Glomerular endothelial cell (primary cell): ENCODE measurements at places on chromosomes 13 and 19. TPM values are rescaled to one million over a fixed set of nuclear protein-coding genes. Genes with fewer than 3 reads are reported as not detected.

Gene C19orf73
- 1.9 and 3.3 TPM in 2 replicates for total RNA-seq

Gene SLC10A2
- not detected in 2 replicates for total RNA-seq

Gene NKPD1
- total RNA-seq = 0.29 TPM in 2 replicates

Gene SHISA2
- total RNA-seq = 15.5 and 48.6 TPM in 2 replicates

Gene GMIP
- 13.6 and 22.5 TPM in 2 replicates for total RNA-seq

Gene SIGLECL1
- total RNA-seq = not detected in 2 replicates

Gene PEAK3
- total RNA-seq = 0.05 TPM in 1 of 2 replicates, not detected in the other

Gene LGALS14
- total RNA-seq = not detected in 2 replicates

Gene DCT
- not detected in 2 replicates for total RNA-seq

Gene COMP
- not detected in 2 replicates for total RNA-seq

Gene CCDC70
- total RNA-seq = not detected in 2 replicates

Gene PTGIR
- 1.6 and 1.8 TPM in 2 replicates for total RNA-seq

Gene COX6B2
- not detected in 2 replicates for total RNA-seq

Gene ZNF763
- 2.3 and 6.7 TPM in 2 replicates for total RNA-seq

Gene AKT1S1
- 39.6 and 44.9 TPM in 2 replicates for total RNA-seq
